ENCODE measurements at places on chromosomes 1 and 21.

GRCh38 chr1:51139474-51139873, 37.4 kb downstream of the C1orf185 start:
- no peak for DNase-seq

DNA sequence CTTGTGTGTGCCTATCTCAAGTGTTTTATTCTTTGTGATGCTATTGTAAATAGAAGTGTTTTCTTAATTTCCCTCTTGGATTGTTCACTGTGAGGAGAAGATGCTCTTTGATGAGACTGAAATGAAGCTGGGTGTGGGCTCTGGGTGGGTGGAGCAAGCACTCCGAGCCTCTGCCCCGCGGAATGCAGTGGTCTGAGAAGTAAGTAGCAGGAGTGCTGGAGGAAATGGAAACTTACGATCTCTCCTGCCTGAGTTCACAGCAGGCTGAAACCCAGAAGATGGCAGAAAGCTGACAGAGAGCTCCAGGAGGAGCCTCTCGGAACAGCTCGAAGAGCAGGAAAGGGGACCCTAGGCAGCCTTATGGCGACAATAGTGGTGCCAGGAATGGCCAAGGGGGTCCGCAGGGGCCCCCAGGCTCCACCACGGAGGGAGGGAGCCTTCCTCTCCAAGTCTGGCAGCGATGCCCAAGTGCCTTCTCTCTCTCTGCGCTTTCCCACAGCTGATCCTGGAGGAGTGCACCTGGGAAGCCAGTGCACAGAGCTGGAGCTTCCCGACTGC, 126.8 kb upstream of the COL6A1 start:
- no peak for DNase-seq

- no peak for DNase-seq
These were observed 38.6 kb upstream of the WLS start for GRCh38 chr1:68270951-68271350.

- DNase-seq: no peak
These were observed 678.7 kb downstream of the MATN1 start for GRCh38 chr1:30044656-30045144.

DNA sequence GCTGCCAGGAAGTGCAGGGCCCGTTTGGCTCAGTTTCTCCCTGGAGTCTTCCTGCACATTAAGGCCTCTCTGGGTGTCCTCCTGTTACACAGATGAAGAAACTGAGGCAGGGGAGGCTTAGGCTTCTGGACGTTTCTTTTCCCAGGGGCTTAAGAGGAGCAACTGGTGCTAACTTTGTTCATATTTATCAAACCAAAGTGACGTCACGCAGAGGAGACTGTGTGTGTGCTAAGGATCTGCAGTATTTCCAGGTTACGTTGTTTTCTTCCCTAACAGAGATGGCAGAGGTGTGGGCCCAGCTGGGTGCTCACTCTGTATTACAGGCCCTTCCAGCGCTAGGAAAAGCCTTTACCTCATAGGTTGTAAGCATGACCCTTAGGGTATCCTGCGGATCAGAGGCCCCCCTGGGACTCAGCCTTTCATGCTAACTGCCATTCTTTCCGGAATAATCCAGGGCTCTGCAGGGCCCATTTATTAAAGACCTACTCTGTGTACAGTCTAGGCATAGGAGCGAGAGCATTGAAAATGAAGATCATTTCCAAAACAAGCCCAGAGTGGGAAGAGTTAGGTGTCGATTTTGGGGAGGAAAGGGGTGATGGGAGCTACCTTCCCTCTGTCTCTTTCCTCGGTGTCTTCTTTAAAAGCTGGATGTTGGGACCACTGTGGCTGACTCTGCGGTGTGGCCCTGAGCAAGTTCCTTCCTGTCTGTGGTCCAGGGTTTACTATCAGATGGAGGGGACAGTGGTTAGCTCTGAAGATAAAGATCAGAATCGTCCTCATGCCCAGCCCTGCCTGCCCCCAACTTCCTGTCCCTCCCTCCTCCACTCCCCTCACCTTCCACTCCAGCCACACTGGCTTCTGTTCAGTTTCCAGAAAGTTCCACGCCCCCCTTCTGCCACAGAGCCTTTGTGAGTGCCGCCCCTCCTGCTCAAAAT, 4.6 kb downstream of the AGTRAP start:
- no peak for DNase-seq

DNA sequence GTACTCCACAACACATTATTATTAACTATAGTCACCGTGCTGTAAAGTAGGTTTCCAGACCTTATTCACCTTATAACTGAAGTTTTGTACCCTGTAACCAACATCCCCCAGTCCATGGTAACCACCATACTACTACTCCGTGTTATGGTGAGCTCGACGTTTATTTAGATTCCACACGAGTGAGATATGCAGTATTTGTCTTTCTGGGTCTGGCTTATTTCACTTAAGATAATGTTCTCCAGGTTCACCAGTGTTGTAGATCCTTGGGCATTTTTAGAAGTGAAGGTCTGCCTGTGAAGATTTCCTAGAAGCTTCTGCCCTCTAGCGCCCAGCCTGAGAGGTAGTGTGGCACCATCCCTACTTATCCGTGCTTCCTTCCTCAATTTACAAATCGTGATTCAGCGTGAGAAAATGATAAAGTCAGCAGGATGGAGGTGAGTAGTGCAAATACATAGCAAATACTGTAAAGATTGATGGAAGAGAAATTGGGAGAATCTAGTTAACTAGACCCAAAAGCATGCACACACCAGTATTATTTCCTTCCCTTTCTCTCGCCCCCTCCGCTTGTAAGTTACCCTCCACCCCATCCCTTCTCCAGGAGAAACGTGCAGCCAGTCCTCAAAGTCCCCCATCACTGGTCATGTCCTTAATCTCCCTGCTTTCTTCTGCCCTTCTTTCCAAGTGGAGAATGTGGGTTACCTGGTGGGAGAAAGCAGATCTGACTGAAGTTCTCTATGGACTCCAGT, 36.0 kb upstream of the DISC1 start:
- peak; percentile 26 for DNase-seq

- no peak for DNase-seq
These were observed 458.2 kb upstream of the DAB1 start for GRCh38 chr1:57882072-57882471.

DNA sequence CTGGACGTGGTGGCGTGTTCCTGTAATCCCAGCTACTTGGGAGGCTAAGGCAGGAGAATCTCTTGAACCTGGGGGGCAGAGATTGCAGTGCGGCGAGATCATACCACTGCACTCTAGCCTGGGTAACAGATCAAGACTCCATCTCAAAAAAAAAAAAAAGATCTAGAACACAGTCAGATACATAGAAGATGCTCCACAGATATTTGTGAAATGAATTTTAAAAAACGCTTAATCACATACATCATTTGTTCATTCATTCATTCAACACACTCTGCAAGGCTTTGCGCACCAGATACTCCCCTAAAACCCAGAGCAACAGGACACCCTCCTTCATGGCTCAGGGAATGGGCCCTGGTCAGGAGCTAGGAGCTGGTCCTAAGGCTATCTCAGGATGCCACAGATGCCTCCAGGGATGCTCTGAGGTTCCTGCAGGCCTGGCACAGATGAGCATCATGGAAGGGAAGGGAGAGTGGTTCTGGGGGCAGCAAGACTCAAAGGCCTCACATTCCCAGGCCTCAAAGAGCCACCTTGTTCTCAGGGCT, 6.4 kb downstream of the HSPG2 start:
- DNase-seq: no peak

DNA sequence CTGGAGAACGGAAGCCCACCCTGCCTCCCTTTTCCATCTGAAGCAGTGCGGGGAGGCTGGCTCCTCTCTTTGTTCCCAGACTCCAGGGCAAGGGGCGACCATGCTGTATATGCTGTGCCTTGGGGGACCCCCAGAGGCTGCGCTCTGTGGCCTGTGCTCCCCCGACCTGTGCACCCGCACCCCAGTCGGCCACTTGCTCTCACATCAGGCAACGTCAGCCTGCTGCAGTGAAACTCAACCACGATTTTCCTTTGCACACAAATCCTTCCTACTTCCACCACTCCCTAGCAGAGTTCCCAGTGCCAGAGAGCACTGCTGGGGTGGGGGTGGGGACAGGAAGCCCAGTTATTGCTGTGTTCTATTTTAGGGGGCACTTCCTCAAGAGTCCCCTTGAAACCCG, 52.5 kb downstream of the SIM2 start:
- DNase-seq: no peak

DNA sequence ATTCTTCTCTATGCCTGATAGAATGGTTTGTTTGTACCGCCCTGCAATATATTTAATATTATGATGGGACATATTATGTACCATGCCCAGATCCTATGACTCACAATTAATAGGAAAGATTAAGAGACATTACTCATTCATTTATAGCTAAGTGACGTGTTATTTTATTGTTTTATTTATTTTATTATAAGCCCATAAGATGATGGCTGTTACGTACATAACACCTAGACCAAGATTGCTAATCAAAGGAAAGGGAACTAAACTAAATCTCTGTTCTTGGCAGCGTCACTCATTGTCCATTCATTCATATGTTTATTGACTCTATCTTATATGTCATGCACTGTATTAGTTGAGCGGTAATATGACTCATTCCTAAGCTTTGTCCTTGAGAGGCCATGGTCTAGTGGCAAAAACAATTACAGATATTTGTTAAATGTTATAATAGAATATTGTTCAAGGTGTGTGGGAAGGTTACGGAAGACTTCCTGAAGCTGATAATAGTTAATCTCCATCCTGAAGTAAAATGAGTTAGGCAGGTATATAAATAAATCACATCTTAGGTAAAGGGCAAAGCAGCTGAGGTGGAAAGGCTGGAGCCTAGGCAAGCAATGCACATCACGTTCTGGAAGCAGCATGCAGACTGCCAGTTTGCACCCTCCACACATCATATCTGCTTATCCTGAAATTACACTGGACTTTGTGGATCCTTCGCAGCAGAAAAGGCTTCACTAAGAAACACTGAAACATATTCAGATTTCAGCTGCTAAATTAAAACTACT, 16.6 kb upstream of the CD55 start:
- no peak for DNase-seq

- no peak for DNase-seq
These were observed 18.5 kb downstream of the CLCA1 start for GRCh38 chr1:86487131-86487810.

- no peak for DNase-seq
These were observed 40.9 kb downstream of the CAPZB start for GRCh38 chr1:19444296-19445021.

GRCh38 chr21:25107708-25108107, 499.6 kb downstream of the MRPL39 start:
- no peak for DNase-seq

DNA sequence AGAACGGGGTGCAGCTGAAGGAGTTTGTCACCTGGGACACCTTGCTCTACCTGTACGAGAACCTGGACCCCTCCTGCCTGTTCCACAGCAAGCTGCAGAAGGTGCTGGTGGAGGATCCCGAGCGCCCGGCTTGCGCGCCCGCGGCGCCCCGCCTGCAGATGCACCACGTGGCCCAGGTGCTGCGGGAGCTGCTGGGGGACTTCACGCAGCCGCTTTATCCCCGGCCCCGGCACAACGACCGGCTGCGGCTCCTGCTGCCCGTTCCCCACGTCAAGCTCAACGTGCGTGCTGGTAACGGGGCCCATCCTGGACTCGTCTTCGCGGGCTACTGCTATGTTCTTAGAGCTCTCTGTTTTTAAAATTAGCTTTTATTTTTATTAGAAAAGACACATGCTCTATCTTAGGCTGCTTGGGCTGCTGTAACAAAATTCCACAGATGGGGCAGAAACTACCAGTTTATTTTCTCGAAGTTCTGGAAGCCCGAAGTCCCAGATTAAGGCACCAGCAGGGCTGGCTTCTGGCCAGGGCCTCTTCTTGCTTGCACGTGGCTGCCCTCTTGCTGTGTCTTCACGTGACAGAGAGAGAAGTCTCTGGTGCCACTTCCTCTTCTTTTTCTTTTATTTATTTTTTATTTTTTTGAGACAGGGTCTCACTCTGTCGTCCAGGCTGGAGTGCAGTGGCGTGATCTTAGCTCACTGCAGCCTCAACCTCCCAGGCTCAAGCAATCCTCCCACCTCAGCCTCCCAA, 38.1 kb downstream of the TRPM2 start:
- DNase-seq: no peak

DNA sequence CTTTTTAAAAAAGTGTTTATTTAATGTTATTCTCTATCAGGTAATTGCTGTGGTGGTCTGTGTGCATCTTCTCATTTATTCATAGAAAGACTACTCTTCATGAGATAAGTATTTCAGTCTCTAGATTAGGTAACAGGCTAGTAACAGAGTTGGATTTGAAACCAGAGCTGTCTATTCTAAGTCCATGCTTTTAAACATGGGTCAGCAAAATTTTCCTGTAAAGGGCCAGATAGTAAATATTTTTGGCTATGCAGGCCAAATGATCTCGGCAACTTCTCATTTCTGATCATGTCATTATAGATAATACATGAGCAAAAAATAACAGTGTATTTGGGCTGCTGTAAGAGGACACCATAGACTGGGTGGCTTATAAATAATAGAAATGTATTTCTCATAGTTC, 485.6 kb upstream of the ZRANB2 start:
- no peak for DNase-seq

- no peak for DNase-seq
These were observed 138.6 kb upstream of the EDN2 start for GRCh38 chr1:41622859-41623732.

DNA sequence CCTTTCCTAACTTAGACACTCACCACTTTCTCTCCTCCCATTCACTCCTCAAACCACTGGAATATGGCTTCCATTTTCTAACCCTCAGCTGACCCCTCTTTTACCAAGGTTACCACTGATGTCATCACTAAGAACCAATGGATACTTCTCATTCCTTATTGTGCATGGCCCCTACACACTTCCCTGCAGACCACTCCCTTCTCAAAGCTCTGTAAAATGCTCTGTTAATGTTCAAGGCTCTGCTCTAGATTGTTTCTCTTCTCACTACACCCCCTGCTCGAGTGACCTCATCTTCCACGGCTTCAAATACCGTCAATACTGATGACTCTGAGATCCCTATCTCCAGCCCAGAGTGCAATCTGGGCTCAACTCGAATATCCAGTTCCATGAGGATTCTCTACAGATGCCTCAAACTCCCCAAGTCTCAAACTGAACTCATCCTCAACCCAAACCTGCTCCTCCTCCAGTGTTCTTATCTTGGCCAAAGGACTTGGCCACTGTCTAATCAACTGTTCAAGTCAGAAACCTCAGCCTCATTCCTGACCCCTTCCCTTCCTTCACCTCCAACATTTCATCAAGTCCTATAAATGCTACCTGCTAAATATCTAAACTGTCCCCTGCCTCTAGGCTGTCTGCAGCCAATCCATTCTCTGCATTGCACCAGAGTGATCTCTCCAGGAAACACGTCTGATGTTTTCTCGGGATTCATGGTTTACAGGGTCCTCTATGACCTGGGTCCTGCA, 41.3 kb upstream of the BMP8B start:
- no peak for DNase-seq

DNA sequence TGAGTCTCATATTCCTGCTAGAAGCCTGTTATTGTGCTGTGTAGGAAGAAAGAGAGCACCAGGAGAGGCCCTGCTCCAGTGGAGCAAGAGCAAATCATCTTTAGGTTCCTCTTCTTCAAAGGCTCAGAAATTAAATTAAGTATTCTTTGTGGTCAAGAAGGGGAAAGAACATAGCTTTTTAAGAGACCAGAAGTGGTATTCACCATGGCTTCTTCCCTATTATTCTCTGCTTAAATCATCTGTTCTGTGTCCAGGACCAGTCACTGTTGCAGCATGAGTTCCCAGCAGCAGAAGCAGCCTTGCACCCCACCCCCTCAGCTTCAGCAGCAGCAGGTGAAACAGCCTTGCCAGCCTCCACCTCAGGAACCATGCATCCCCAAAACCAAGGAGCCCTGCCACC, 1.1 kb downstream of the SPRR1B start:
- DNase-seq: no peak

Data from mesothelial cell of epicardium (in vitro differentiated cells).